ENCODE measurements at places on chromosomes 6 and 20.

- no peak for DNase-seq
Observed at GRCh38 chr6:2900221-2900807, 2.8 kb downstream of the SERPINB9 start.

DNA sequence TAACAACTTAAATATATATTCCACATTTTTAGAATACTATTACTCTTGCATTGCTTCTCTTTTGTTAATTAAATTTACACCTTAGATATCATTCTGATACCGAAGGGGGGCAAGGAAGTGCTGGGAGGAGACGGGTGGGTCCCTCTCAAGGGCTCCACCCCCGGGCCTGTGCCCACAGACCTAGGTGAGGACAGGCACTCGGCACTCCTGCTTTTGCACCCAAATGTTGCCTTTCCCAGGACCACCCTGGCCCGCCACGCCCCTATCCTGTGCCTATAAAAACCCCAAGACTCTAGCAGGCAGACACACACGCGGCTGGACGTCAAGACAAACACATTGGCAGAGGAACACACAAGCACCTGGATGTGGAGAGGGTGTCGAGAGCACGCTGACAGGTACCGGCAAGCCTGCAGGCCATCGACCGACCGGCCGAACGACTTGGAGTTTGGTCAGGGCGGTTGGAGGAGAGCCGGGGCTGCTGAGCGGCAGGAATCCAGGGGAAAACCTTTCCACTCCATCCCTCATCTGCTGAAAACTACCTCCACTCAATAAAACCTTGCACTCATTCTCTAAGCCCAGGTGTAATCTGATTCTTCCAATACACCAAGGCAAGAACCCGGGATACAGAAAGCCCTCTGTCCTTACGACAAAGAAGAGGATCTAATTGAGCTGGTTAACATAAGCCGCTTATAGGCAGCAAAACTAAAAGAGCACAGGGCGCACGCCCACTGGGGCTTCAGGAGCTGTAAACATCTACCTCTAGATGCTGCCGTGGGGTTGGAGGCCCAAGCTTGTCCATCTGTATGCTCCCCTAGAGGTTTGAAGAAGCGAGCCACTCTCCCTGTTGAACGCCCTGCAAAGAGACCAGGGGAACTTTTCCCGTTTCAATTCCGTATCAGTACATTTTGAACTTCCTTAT lies 197.4 kb upstream of the PRSS16 start:
- DNase-seq, result no peak

GRCh38 chr6:138509371-138509770 lies 10.1 kb upstream of the NHSL1 start:
- DNase-seq, result peak; percentile 26

DNA sequence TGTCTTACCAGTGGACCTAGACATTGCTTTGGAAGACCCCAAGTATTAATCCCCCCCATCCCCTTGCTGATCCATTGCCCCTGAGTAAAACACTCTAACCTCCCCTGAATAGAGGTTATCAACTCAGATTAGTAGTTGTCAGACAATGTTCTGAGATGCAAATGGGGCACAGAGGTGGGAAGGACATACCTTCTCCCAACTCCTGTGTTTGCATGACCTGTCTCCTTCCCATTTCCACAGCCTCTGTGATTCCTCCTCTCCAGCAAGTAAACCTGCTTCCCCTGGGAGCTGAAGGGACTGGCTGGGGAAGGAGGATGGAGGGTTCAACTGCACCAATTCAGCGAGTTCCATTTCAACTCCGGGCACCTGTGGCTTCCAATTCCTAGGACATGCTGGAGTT lies 199.8 kb upstream of the SASH1 start:
- no peak for DNase-seq

GRCh38 chr20:24756292-24757025 lies 192.6 kb upstream of the CST7 start:
- no peak for DNase-seq

GRCh38 chr20:20628314-20628713 lies 84.1 kb downstream of the RALGAPA2 start:
- DNase-seq, result no peak
